ENCODE measurements at places on chromosomes 4 and X. TPM values are rescaled to one million over a fixed set of nuclear protein-coding genes. Genes with fewer than 3 reads are reported as not detected.

DNA sequence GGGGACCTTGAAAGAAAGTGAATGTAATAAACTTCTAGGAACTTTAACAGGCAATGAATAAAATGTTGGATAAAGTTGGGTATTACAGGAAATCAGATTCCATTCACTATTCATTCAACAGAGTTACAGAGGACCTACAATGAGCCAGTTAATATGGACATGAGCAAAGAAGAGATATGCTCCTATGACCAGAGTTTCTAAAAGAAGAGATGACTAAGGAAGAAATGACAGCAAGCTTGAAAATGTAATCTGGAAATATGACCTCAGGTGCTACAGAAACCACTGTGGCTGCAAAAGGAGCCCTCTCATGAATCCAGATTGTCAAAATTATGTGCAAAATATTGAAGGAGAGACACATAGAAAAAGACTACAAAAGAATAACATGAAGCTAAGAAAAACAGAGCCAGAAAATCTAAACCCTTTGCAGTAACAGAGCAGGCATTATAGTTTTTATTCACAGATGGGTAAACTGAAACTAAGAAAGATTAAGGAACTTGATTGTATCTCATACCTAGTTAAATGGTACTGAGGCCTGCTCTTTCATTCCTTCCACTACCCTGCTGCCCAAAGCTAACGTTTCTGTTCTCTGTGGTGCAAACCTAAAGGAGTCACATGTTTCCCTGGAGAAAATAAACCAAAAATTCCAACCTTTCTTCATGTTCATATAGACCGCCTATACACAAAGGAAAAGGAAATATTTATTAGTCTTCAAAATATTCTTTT lies 378.3 kb downstream of the GBA3 start:
- H3K27ac ChIP-seq, result no peak overlapping the region
- no peak for DNase-seq
- no peak overlapping the region for H3K4me3 ChIP-seq
- no peaks in the 10 kb centered on the region for H3K36me3 ChIP-seq

The NKAP gene
- total RNA-seq, result 5.1 TPM

The ZMYM3 gene
- 31.5 TPM for total RNA-seq

DNA sequence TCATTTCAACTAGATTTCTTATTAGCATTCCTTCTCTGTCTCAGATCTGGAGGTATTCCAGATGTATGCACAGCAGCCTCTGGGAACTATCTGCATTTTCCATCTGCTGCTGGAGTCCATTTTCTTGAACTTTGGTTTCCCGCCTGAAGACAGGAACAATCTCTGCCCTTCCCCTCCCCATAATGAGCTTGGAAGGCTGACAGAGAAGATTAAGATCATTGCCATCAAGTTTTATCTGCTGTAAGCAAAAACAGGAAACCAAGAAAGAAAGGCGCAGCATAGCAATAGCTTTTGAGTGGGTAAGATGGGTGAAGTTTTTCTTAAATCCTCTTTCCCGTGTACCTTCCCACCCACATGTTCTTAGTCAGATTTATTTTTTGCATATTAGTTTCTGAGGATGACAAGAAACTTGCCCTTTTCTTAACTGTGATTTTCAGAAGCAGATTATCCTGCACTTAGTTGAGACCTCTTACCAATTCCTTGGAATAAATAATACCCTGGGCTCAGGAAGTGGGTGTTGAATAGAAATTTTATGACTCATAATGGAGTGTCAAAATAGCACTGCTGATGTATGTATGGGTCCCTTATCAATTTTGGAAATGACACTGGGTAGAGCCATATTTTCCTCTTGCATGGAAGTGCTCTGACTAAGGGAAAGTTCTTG lies 78.3 kb downstream of the CT47B1 start:
- no peaks in the 10 kb centered on the region for H3K36me3 ChIP-seq
- no peak overlapping the region for H3K27ac ChIP-seq
- DNase-seq, result no peak
- peaks cover 8% of the 10 kb centered on the region for H3K27me3 ChIP-seq

DNA sequence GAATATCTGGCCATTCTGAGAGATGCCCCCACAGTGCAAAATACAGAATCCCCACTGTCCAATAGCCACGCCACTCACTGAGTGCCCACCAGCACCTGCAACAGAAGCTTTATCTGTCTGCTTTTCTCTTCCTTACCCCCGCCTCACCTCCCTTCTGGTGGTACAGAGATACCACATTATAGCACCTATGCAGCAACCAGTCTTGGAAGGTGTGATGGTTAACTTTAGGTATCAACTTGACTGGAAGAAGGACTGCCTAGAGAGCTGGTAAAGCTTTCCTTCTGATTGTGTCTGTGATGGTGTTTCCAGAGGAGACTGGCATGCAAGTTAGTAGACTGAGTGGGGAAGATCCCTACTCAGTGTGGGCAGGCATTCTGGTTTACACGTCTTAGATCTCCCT lies 61.8 kb upstream of the TXK start:
- DNase-seq, result no peak
- no peaks in the 10 kb centered on the region for H3K27me3 ChIP-seq
- H3K27ac ChIP-seq, result no peak overlapping the region
- H3K36me3 ChIP-seq, result no peaks in the 10 kb centered on the region
